ENCODE measurements at places on chromosomes 1 and 21.

- H3K27me3 ChIP-seq, result no peaks in the 10 kb centered on the region
- H3K4me1 ChIP-seq, result no peaks in the 10 kb centered on the region
- peaks cover 3% of the 10 kb centered on the region for H3K36me3 ChIP-seq
- no peak for DNase-seq
- H3K27ac ChIP-seq, result no peak overlapping the region
Observed at GRCh38 chr1:239262538-239262937, 123.8 kb upstream of the CHRM3 start.

- H3K27me3 ChIP-seq, result no peaks in the 10 kb centered on the region
- no peak overlapping the region for H3K27ac ChIP-seq
- no peak overlapping the region for H3K4me3 ChIP-seq
- DNase-seq, result no peak
- H3K36me3 ChIP-seq, result peaks cover 9% of the 10 kb centered on the region
Observed at GRCh38 chr1:75461808-75462325, 149.0 kb downstream of the SLC44A5 start.

GRCh38 chr1:3590139-3590763 is 21.1 kb downstream of the MEGF6 start:
- DNase-seq, result no peak
- H3K4me1 ChIP-seq, result peaks cover 9% of the 10 kb centered on the region
- no peak overlapping the region for H3K4me3 ChIP-seq
- no peak overlapping the region for H3K27ac ChIP-seq
- H3K36me3 ChIP-seq, result no peaks in the 10 kb centered on the region
- H3K27me3 ChIP-seq, result peaks cover 5% of the 10 kb centered on the region

DNA sequence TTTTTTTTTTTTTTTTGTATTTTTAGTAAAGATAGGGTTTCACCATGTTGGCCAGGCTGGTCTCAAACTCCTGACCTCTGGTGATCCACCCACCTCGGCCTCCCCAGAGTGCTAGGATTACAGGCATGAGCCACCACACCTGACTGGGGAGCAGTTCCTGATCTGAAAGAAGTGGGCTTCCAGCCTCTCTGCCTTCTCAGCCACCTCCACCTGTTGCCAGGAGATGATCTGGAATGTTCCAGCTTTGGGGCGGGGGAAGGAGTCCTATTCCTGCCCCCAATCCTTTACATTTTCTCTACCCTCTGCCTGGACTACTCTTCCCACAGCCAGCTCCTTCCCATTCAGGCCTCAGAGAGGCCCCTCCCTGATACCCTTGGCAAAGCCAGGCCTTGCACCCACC is 28.1 kb downstream of the RAP1GAP start:
- H3K27me3 ChIP-seq, result peaks cover 24% of the 10 kb centered on the region
- H3K4me3 ChIP-seq, result no peak overlapping the region
- no peak for DNase-seq
- no peaks in the 10 kb centered on the region for H3K36me3 ChIP-seq

- H3K36me3 ChIP-seq, result no peaks in the 10 kb centered on the region
- no peak overlapping the region for H3K4me3 ChIP-seq
- peaks cover 10% of the 10 kb centered on the region for H3K27me3 ChIP-seq
- H3K27ac ChIP-seq, result peak overlapping the region; percentile 8
- H3K4me1 ChIP-seq, result peaks cover 50% of the 10 kb centered on the region
Observed at GRCh38 chr1:31717341-31717740, 13.5 kb upstream of the COL16A1 start.

DNA sequence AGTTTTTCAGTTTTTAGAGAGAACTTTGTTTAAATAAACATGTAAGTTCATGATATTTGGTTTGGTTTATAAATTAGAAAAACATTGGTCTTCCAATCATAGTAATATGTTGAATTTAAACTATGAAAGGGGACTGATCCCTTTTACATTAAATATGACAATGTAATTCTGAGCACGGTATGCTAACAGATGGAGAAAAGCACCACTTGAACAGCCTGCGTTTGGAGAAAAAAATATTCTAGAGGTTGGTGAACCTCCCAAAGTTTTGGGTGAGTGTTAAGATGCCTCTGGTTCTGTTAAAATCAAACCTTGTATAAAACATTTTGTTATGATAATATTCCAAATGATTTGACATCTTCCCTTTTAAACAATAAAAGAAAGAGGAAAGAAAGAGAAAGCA is 123.9 kb downstream of the SDCCAG8 start:
- H3K27me3 ChIP-seq, result no peaks in the 10 kb centered on the region
- H3K4me3 ChIP-seq, result no peak overlapping the region
- DNase-seq, result no peak
- H3K36me3 ChIP-seq, result peaks cover 31% of the 10 kb centered on the region

- H3K27me3 ChIP-seq, result peaks cover 4% of the 10 kb centered on the region
- no peaks in the 10 kb centered on the region for H3K4me1 ChIP-seq
- H3K36me3 ChIP-seq, result no peaks in the 10 kb centered on the region
Observed at GRCh38 chr21:39461419-39461818, 9.6 kb downstream of the SH3BGR start.

DNA sequence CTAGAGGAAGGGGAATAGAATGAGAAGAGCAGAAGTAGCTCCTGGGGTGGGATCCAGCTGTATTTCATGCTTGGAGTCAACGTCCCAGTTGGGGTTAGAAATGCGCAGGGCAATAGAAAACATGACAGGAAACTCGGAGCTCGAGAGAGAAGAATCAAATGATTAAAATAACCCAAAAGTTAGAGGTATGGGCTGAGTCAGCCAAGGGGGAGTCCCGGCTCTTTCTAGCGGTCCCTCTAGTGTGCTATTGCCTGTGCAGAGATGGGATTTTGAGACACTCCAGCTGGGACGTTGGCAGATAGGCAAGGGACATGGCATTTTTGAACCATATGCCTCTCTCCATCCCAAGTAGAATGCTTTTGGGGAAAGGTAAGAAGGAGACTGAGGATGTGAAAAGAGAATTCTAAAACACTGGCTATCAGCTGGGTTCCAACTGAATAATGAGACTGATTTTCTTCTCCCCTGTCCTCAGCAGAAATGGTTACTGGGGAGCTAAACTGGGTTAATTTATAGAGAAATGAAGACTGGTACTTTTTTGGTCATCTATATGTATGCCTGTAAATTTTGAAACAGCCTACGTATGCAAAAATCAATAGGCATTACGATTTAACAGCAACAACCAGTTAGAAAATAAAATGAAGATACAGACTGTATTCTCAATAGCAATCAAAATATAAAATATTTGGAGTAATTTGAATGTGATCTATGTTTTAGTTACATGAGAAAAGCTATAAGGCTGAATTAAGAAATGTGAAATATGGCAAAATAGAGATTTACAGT is 7.0 kb upstream of the VPS26C start:
- H3K36me3 ChIP-seq, result no peaks in the 10 kb centered on the region
- peaks cover 4% of the 10 kb centered on the region for H3K27me3 ChIP-seq
- no peak overlapping the region for H3K27ac ChIP-seq
- peaks cover 12% of the 10 kb centered on the region for H3K4me1 ChIP-seq

DNA sequence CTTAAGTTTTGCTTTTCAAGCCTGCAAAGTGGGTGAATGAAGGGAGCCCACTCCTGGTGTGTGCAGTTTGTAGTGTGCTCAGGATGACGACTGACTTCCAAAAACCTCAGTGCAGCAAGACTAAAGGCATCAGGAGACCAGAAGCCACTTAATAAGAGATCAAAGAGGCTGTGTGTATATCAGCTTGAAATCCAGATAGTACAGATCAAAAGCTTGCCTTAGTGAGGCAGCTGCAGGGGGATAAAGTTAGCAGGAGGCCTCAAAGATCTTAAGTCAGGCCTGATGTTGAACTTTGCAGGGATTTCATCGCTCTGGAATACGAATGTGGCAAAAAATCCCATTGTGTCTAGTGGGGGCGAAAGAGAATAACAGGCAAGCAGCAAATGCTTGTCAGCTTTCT is 99.8 kb downstream of the PATJ start:
- no peaks in the 10 kb centered on the region for H3K36me3 ChIP-seq
- H3K4me3 ChIP-seq, result no peak overlapping the region
- no peak overlapping the region for H3K27ac ChIP-seq
- no peaks in the 10 kb centered on the region for H3K27me3 ChIP-seq
- H3K4me1 ChIP-seq, result peaks cover 53% of the 10 kb centered on the region

DNA sequence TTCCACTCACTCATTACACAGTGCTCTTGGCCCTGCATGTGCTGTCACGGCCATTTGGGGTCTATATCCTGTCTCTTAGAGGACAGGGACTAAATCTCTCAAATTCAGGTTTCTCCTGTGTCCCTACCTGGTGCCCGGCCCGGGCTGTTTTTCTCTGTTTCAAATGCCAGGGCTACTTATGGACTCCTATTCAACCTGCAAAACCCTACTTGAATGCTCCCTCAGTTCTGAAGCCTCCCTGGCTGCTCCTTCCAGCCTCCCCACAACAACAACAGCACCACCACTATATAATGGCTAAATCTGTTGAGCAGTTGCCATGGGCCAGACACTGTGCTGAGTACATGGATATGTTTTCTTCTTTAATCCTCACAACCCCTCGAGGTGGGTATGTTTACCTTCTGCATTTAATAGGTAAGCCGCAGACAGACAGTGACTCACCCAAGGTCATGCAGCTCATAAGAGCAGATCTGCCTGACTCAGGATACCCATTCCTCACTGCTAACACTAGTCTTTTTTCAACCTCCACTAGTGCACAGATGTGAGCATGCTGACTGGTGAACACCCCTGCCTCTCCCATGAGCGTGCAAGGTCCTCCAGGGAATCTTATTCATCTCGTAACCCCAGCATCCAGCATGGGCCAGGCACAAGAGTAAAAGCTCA is 29.9 kb downstream of the DHRS3 start:
- peak; percentile 51 for DNase-seq
- H3K27me3 ChIP-seq, result peaks cover 10% of the 10 kb centered on the region
- no peak overlapping the region for H3K27ac ChIP-seq
- peaks cover 12% of the 10 kb centered on the region for H3K4me1 ChIP-seq

GRCh38 chr1:201917362-201918033 is 28.8 kb downstream of the SHISA4 start:
- peak; percentile 86 for DNase-seq
- H3K27me3 ChIP-seq, result peaks cover 4% of the 10 kb centered on the region
- H3K4me3 ChIP-seq, result peak overlapping the region; percentile 70
- H3K27ac ChIP-seq, result peak overlapping the region; percentile 91
